ENCODE measurements at places on chromosomes 6 and 20. TPM values are rescaled to one million over a fixed set of nuclear protein-coding genes. Genes with fewer than 3 reads are reported as not detected.

DNA sequence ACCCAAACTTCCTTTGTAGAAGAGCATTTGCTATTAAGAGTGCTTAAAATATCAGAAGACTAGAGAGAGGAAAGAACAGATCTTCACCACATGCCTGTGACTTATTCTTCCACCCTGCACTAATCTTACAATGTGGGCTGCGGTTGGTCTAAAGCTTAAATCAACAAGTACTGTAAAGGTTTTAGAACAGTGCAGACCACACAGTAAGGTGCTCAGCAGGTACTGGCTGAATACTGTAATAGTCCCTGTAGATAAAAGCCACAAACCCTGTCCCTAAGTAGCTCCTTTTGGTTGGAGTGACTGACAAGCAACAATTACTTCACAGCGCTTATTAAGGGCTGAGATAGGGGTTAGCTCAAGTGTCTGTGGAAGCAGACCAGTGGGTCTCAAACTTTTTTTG is 972 bp upstream of the PHF3 start:
- no peak for DNase-seq

GRCh38 chr20:18101125-18101810 is 36.4 kb upstream of the KAT14 start:
- DNase-seq, result no peak

Gene CRIP3
- 0.64 TPM for total RNA-seq

- DNase-seq, result no peak
Observed at GRCh38 chr6:140490081-140490480, 1115.6 kb upstream of the CITED2 start.

Gene BMP5
- 17.7 TPM for total RNA-seq

Gene TPD52L1
- 2.9 TPM for total RNA-seq

DNA sequence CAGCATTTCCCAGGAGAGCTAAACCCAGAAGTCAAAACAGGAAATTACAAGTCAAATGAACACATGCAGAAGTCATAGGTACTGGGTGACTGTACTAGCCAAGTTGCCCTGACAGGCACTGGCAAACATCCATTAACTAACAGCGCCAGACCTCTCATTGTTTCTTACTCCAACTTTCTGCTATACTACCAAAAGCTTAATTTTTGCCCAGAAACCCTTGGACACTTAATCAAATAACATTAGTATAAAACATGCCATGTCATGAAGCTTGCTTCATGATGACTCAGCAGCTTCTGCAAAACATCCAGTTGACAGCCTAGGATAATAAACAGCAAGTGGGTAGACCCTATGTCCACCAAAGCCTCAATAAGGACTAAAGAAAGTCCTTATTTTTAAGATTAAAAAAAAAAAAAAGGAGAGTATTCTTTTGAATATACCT is 3.5 kb downstream of the NUP153 start:
- DNase-seq, result no peak
